ENCODE measurements at places on chromosomes 5 and 9. TPM values are rescaled to one million over a fixed set of nuclear protein-coding genes. Genes with fewer than 3 reads are reported as not detected.
A peak's percentile ranks its signal among the peaks of the same experiment; 100 is the strongest.

DNA sequence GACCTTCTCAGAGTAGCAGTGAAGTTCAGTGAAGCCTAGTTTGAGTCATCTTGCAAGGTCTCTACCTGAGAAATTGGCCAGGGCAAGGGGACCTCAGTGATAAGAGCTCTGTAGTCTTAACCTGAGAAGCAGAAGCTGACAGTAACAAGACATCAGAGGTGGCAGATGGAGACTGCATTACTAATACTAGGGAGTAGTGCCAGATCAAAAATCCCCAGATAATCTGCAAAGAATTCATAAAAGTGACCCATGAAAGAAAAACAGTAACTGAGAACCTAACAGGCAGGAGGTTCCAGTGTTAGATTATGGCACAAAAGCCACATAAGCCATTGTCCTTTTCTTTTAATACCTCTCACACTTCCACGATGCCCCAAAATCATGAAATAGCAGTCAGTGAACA, 175.5 kb downstream of the MUSK start:
- no peak overlapping the region for H3K4me3 ChIP-seq
- H3K4me1 ChIP-seq, result no peaks in the 10 kb centered on the region
- H3K27ac ChIP-seq, result no peak overlapping the region
- DNase-seq, result no peak
- peaks cover 15% of the 10 kb centered on the region for H3K27me3 ChIP-seq

- H3K4me1 ChIP-seq, result no peaks in the 10 kb centered on the region
- no peak overlapping the region for H3K4me3 ChIP-seq
- H3K36me3 ChIP-seq, result peaks cover 5% of the 10 kb centered on the region
- H3K27me3 ChIP-seq, result no peaks in the 10 kb centered on the region
- no peak overlapping the region for H3K27ac ChIP-seq
These were observed 85.5 kb downstream of the YIPF5 start for GRCh38 chr5:144084971-144085370.

GRCh38 chr5:14854799-14855198, 16.8 kb downstream of the ANKH start:
- H3K27ac ChIP-seq, result peak overlapping the region; percentile 12
- DNase-seq, result no peak
- peaks cover 35% of the 10 kb centered on the region for H3K4me1 ChIP-seq
- no peaks in the 10 kb centered on the region for H3K36me3 ChIP-seq
- no peaks in the 10 kb centered on the region for H3K27me3 ChIP-seq

DNA sequence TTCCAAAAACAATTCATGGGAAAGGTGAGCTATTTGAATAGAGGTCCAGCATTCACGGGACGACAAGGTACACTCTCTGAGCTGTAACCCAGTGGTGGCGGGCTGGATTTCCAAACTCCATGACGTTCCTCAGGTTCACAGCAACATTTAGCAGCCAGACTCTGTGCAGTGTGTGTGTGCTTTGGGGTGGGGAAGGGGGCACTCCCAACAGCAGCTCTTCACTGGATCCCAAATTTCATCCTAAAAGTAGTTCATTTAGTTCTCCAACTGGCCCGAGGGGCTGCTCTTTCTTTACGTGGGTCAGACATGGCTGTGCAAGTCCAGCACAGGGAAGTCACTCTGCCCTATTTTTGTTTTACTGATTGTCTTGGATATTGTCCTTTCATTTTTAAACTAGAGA, 98.0 kb upstream of the IRX2 start:
- no peak for DNase-seq
- H3K27ac ChIP-seq, result no peak overlapping the region
- no peaks in the 10 kb centered on the region for H3K27me3 ChIP-seq

DNA sequence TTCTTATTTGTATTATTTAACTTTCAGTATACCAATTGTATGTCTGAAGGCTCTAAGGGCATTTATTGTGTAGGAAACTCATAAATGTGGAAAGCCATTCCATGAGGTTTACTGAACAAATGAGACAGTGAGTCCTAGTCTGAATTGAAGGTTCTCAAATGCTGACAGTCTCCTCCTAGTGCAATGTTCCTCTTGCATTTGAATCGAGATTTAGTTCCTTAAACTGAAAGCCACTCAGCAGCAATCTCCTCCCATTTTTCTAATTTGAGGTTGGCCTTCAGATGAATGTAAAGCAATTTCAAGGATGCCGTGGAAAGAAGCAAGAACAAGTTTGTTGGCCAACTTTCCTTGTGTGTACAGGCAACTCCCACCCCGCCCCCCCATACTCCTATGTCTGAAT, 493.2 kb upstream of the KLF4 start:
- H3K27ac ChIP-seq, result no peak overlapping the region
- no peak for DNase-seq
- no peaks in the 10 kb centered on the region for H3K36me3 ChIP-seq
- H3K4me1 ChIP-seq, result no peaks in the 10 kb centered on the region
- H3K27me3 ChIP-seq, result no peaks in the 10 kb centered on the region

DNA sequence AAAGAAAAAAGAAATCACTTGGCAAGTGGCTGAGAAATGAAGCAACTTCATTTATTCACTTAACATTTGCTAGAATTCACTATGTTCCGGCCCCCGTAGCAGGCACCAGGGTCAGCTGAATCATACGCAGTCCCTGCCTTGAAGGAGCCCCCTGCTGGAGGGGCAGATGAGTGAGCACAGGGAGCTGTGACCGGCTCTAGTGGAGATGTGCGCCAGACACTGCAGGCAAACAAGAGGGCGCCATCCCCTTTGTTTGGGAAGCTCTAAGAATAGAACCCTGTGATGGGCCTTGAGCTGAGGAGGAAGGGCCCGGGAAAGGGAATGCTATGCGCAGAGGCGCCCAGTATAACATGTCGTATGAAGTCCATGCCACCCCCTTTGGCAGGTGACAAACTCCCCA, 20.2 kb upstream of the RPL26L1 start:
- no peak overlapping the region for H3K27ac ChIP-seq
- H3K36me3 ChIP-seq, result peaks cover 61% of the 10 kb centered on the region
- no peak overlapping the region for H3K4me3 ChIP-seq
- no peaks in the 10 kb centered on the region for H3K27me3 ChIP-seq
- peaks cover 3% of the 10 kb centered on the region for H3K4me1 ChIP-seq

DNA sequence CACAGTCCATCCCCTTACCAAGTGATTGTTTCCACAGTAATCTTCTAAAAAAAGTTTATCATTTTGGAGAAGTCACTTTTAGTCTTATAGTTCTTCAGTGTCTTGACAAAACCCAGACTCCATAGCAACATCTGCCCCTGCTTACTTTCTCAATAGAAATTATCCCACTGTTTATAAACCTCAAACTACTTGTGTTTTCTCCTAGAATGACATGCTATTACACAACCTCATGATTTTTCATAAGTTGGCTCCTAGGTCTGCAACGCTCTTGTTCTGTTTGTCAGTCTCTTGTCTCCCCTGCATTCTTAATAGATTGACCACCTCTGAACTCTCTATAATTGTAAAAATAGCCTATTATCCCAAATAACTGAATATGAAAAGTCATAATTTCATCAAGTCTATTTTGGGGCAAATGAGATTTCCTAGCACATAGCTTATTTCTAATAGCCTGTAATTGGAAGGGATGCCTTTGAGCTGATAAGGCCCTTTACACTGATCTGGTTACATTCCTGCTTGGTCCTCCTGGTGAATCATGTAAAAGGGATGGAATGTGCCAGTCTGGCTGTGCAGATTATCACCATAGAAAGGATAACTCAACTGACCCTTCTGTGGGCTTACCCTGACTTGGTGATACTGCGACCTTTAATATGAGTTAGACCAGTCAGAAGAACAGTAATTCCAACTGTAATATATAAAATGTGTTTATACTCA, 69.6 kb downstream of the CHSY3 start:
- no peak overlapping the region for H3K4me3 ChIP-seq
- H3K27me3 ChIP-seq, result no peaks in the 10 kb centered on the region
- H3K27ac ChIP-seq, result no peak overlapping the region
- H3K36me3 ChIP-seq, result no peaks in the 10 kb centered on the region

DNA sequence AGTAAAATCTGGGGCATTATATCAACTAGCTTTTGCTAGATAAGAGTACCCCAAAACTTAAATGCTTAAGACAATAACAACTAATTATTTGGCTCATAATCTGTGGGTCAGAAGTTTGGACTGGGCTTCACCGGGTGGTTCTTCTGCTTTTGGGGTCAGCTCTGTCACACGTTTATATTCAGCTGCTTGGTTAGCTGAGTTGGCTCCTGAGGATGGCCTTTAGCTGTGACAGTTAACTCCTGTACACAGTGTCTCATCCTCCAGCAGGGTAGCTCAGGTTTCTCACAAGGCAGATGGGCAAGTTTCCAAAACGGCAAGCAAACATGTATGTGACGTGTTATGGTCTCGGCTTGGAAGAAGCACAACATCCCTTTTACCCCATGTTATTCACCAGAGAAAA, 488.2 kb downstream of the TLE4 start:
- no peaks in the 10 kb centered on the region for H3K4me1 ChIP-seq
- no peak overlapping the region for H3K27ac ChIP-seq
- peaks cover 4% of the 10 kb centered on the region for H3K36me3 ChIP-seq
- no peak overlapping the region for H3K4me3 ChIP-seq
- no peak for DNase-seq

DNA sequence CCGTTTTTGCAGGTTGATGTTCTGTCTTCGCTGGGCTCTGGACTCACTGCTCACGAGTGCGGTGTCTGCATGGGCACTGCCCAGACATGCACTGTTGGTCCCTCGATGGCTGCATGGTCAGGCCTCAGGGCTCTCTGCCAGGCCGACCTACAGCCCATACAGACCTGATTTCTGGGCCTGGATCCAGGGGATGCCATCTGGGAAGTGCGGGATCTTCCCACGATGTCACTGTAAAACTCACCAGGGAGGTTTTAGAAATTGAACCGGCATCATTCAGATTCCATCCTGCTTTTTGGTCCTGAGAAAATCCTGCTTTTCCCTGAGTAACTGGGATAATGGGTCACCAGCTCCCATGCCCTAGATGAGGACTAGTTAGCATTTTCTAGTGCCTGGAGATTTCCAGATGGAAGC, 9.1 kb downstream of the S1PR3 start:
- peaks cover 10% of the 10 kb centered on the region for H3K4me1 ChIP-seq
- H3K27ac ChIP-seq, result no peak overlapping the region
- no peak for DNase-seq

DNA sequence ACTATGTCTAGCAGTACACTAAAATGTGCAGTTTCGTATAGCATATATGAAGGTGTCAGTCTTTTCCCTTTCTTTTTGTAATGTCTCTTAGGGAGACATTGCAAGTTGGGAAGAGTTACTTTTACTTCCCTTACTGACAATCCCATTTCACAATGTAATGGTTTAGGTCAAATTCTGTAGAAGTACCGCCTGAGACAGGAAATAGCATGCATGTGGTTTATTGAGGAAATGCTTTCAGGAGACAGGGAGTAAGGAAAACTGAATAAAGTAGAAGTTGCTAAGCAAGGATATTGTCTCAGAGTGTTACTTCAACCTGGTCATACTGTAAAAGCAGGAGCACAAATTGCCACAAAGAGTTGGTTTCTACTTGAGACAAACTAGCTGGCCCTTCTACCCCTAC, 32.1 kb upstream of the MSANTD3 start:
- H3K4me3 ChIP-seq, result no peak overlapping the region
- H3K27me3 ChIP-seq, result no peaks in the 10 kb centered on the region
- H3K36me3 ChIP-seq, result no peaks in the 10 kb centered on the region

GRCh38 chr5:124000538-124000937, 488.6 kb downstream of the CSNK1G3 start:
- H3K27ac ChIP-seq, result no peak overlapping the region
- H3K36me3 ChIP-seq, result no peaks in the 10 kb centered on the region
- no peak overlapping the region for H3K4me3 ChIP-seq
- no peak for DNase-seq
- no peaks in the 10 kb centered on the region for H3K27me3 ChIP-seq

- no peaks in the 10 kb centered on the region for H3K27me3 ChIP-seq
- H3K27ac ChIP-seq, result no peak overlapping the region
- no peak for DNase-seq
- no peak overlapping the region for H3K4me3 ChIP-seq
These were observed 71.2 kb upstream of the PARP8 start for GRCh38 chr5:50595199-50595598.

GRCh38 chr5:39083968-39084367, 9.8 kb upstream of the RICTOR start:
- peaks cover 3% of the 10 kb centered on the region for H3K4me1 ChIP-seq
- no peak overlapping the region for H3K27ac ChIP-seq
- DNase-seq, result no peak
- H3K27me3 ChIP-seq, result peaks cover 31% of the 10 kb centered on the region
- no peak overlapping the region for H3K4me3 ChIP-seq
- H3K36me3 ChIP-seq, result no peaks in the 10 kb centered on the region

GRCh38 chr5:62707563-62707962, 128.9 kb downstream of the LRRC70 start:
- no peak overlapping the region for H3K4me3 ChIP-seq
- H3K27ac ChIP-seq, result no peak overlapping the region
- H3K4me1 ChIP-seq, result no peaks in the 10 kb centered on the region
- DNase-seq, result no peak
- H3K36me3 ChIP-seq, result no peaks in the 10 kb centered on the region
- H3K27me3 ChIP-seq, result no peaks in the 10 kb centered on the region

GRCh38 chr5:34663771-34664496, 7.8 kb downstream of the RAI14 start:
- H3K4me3 ChIP-seq, result no peak overlapping the region
- no peak overlapping the region for H3K27ac ChIP-seq
- DNase-seq, result no peak
- peaks cover 40% of the 10 kb centered on the region for H3K27me3 ChIP-seq
- H3K4me1 ChIP-seq, result no peaks in the 10 kb centered on the region

DNA sequence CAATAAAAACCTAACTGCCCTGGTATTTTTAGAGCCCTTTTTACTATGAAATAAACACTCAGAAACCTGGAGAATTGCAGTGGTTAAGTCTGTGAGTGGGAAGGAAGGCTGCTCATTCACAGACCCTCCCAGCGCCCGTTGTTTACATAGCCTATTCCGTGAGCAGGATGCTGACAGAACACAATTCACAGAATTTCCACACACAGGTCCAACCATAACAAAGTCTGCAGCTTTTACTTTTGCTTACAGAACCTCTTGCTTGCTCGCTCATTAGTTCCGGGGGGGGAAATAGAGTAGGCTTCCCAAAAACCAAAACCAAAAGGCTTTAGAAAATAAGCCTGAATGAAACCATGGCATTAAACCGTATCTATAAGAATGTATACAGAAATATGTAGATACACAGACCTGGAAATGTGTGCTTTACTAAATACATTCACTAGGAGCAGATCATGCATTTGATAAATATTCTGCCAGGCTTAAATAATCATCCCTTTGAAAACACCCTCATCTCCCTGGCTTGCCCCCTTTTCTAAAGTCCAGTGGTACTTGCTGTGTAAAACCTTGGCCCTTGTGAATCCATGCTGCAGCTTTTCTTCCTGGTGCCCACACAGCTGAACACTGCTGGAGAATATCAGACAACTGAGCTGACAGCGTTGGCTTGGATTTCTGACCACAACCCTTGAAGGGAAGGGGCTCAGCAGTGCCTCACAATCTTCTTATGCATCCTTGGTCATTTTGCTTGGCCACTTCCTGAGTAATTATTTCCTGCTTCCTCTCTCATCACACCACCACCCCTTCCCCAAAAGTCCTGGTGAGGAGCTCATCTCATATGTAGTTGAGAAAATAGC, 128.0 kb downstream of the FANCC start:
- no peak overlapping the region for H3K27ac ChIP-seq
- no peaks in the 10 kb centered on the region for H3K36me3 ChIP-seq
- peak overlapping the region; percentile 20 for H3K4me3 ChIP-seq
- peaks cover 20% of the 10 kb centered on the region for H3K4me1 ChIP-seq
- H3K27me3 ChIP-seq, result no peaks in the 10 kb centered on the region

- no peaks in the 10 kb centered on the region for H3K36me3 ChIP-seq
- H3K4me3 ChIP-seq, result no peak overlapping the region
- no peaks in the 10 kb centered on the region for H3K27me3 ChIP-seq
- DNase-seq, result no peak
These were observed 308.5 kb downstream of the MAT2B start for GRCh38 chr5:163813900-163814299.

The WHRN gene
- total RNA-seq, result 4.2 TPM

The GABRA1 gene
- not detected for total RNA-seq

The FGD3 gene
- 329 TPM for total RNA-seq

The TAS2R1 gene
- total RNA-seq, result not detected

The NPM1 gene
- total RNA-seq, result 1,305 TPM

The AGGF1 gene
- 29.8 TPM for total RNA-seq

The TPPP gene
- 0.16 TPM for total RNA-seq

The AFAP1L1 gene
- total RNA-seq, result 0.27 TPM

Data from naive thymus-derived CD8-positive, alpha-beta T cell (primary cell).